NCI-H2107 (cell line): ENCODE measurements at places on chromosomes 4 and X.

GRCh38 chr4:135015771-135016170 is 814.2 kb upstream of the PABPC4L start:
- DNase-seq, result no peak

DNA sequence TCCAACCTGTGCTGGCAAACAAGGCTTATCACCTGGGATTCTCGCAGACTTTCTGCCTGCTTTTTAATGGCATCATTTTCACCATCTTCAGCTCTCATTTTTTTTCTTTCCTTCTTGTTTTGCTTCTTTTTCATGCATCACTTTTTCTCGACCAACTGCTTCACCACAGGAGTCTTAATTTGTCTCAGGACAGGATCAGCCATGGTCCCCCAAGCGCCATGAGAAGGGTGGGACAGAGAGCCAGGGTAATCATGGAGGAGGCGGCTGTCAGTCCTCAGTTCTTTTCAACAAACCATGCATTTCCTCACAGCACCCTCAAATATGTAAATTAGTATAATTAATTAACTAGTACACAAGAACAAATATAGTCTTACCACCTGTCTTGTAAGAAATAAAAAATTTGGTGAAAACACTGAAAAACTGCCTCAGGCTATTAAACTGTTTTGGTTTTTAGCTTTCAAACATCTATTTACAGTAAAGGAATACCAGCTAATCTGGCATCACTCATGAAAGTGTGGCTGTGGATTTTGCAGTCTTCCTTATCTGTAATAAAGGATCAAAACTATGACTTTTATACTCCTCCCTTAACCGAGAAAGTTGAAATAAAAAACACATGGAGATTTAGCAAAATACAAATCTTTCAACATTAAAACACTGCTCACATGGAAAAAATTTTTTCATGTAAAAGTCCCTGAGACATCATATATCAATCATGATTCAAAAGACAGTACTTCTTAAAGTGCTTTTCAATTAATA is 19.1 kb downstream of the EIF4E start:
- no peak for DNase-seq

DNA sequence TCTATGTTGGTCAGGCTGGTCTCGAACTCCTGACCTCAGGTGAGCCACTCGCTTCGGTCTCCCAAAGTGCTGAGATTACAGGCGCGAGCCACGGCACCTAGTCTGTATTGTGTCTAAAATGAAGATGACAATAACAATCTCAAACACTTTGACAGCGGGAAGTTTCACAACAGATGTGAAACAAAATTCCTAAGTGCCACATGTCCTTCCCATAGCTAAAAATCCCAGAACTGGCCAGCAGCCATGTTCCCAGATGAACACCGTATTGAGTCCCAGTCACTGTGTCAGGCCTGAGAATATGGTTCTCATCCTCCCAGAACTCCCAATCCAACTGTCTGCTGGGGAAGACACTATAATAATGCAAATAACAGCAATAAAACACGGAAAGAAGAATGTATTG is 16.4 kb upstream of the KLHL8 start:
- DNase-seq, result no peak

DNA sequence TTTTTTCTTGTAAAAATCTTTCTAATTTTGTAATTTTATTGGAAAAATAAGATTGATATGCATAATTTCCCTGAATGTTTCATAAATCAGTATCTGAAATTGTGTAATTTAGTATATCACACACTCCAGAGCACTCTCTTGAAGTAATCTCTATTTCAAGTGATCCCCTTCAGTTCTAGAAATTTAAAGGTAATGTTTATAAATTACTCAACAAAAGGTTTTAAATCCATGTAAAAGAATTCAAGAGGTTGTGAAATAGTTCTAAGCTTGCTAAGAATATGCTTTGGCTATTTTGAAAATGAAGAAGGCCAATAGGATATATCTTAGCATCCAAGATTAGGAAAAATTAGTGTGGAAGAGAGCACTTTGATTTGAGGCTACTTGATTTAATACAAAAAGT is 28.2 kb downstream of the SMARCAD1 start:
- DNase-seq, result no peak

GRCh38 chrX:84189125-84189524 is 1.1 kb upstream of the RPS6KA6 start:
- no peak for DNase-seq

DNA sequence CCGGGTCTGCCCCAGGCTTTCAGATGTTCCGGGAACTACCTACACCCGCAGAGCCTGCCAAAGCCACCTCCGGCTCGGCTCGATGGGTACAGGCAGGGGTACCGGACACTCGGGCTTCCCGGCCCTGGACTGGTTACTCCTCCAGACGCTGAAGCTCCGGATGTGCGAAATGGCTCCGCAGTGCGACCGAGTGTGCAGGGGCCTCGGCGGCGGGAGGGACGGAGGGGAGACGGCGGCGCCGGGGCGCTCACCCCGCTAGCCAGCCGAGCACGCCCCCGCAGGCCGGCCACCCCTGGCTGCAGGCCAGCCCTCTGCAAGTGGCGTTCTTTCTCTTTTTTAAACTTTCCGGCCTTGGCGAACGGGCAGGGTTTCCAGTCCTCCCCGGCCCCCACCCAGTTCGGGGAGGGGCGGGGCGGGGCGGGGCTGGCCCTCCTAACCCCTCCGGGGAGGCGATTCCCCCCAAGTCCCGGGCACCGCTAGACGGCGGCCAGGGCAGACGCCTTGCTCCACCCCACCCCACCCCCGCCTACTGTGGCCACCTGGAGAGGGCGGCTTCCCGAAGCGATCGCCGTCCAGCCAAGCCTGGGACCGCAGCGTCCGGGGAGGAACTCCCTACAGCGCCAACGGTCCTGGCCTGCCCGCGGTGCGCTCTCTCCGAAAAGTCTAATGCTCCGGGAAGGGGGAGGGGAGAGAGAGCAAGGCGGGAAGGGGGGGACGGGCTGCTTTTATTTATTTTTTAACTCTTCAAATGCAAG is 7.5 kb downstream of the BCOR start:
- DNase-seq, result no peak

DNA sequence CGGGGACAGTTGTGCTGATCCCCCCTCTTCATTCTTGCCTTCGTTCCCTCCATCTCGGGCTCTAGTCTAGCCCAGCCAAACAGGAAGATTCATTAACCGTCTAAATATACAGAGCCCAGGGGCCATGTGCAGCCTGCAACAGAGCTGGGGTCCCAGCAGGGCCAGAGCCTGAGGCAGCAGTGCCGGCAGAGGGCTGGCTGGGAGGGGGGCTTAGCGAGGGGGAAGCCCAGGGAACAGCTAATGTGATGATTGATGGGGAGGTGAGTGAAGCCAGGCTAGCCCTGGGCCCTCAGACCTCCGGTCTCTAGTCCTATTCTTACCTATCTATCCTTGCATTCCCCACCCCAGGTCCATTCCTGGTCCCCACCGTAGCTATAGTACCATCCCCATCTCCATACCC is 22.3 kb downstream of the EFNB1 start:
- no peak for DNase-seq

GRCh38 chrX:34365471-34365870 is 233.4 kb upstream of the FAM47A start:
- no peak for DNase-seq

DNA sequence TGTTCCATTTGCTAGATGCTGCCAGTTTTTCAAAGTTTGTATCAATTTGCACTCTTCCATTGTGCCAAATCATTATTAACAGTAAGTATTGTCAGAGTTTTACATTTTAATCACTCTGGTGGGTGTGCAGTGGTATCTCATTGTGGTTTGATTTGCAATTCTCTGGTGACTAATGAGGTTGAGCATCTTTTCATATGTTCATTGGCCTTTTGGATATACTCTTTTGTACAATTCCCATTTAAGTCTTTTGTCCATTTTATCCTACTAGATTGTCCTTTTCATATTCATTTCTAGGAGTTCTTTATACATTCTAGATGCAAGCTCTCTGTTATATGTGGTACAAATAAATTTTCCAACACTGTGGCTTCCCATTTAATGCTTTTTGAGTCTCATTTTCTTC is 17.4 kb upstream of the ARHGAP36 start:
- no peak for DNase-seq

GRCh38 chr4:65391382-65391781 is 278.9 kb downstream of the EPHA5 start:
- DNase-seq, result peak; percentile 0

GRCh38 chr4:83387012-83387411 is 52.4 kb upstream of the HPSE start:
- DNase-seq, result no peak

DNA sequence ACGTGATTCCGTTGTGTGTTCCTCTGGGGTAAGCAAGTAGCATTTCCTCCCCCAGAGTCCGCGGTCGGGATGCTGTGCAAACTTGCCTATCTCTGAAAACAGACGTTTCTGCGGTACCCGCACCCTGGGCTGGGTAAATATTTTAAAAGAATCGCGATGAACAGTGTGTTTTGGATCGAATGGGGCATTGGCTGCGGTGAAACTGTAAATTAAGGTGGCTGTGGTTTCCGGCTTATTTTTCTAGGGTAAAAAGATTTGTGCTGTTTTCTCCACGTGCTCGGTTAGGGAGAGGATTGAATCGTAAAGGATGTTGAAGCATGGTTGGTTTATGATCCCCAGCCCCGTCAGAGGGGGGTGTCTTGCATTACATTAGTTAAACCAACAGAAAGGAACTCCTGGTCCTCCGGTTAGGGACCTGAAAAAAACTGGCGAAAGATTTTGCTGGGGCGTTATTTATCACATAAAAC is 1.2 kb downstream of the HHIP start:
- no peak for DNase-seq

- DNase-seq, result no peak
Observed at GRCh38 chr4:76803522-76803921, 94.4 kb downstream of the SOWAHB start.

DNA sequence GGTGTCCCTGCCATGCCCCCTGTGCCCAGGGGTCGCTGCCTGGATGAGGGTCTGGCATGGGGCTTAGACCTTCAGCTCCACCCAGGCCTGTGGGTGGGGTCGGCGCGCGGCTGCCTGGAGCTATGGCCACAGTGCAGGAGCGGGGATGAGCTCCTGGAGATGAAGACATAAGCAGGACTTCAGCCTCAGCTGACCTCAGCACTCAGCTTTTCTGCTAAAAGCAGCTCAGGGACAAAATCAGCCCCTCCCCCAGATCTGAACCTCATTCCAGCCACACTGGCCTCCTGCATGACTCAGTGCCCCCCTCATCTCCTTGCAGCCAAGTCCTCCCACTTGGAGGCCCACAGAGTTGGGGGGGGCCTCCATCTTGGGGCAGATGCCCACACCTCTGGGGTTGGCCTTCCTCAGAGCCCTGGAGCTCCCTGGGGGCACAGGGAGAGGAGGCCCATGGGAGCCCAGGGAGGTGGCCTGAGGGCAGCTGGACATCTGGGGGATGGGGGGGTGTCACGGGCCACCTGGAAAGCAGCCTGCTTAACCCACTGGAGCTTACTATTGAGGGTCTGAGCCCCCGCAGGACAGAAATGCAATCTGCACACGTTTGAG is 19.4 kb upstream of the CPLX1 start:
- no peak for DNase-seq

DNA sequence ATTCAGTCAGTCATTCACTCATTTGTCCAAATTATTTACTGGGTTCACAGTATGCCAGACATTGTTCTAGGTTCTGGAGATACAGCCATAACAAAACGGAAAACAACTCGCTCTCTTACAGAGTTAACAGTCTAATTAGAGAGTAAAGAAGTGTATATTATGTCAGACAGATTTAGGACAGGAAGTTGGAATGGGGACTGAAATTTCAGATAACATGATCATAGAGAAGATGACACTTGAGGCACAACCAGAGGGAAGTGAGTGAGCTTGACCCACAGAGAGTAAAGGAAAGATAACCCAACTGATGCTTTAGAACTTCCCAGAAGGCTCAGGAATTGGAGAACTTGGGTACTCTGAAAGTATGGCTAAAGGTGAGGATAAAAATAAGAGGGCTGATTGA is 139.4 kb downstream of the ZAR1 start:
- no peak for DNase-seq

DNA sequence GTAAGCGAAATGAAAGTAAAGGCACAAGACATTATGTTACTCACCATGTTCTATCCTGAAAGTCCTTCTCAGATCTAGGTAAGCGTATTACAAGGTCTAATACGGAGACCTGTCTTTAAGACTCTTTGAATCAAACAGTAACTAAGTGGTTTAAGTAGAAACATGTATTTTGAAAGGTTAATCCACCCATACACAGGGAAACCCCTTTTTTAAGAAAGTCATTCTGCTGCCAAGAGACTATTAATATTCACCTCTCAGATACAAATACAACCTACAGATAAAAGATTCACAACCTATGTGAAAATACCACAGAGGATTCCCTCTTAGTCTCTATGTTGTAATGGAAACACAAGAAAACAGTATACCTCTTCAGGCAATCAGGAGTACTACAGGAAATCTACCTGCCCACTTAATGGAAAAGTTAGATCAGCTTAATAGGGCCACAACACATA is 63.2 kb upstream of the TNIP3 start:
- no peak for DNase-seq

GRCh38 chr4:24476282-24476681 is 108.1 kb downstream of the DHX15 start:
- DNase-seq, result no peak

DNA sequence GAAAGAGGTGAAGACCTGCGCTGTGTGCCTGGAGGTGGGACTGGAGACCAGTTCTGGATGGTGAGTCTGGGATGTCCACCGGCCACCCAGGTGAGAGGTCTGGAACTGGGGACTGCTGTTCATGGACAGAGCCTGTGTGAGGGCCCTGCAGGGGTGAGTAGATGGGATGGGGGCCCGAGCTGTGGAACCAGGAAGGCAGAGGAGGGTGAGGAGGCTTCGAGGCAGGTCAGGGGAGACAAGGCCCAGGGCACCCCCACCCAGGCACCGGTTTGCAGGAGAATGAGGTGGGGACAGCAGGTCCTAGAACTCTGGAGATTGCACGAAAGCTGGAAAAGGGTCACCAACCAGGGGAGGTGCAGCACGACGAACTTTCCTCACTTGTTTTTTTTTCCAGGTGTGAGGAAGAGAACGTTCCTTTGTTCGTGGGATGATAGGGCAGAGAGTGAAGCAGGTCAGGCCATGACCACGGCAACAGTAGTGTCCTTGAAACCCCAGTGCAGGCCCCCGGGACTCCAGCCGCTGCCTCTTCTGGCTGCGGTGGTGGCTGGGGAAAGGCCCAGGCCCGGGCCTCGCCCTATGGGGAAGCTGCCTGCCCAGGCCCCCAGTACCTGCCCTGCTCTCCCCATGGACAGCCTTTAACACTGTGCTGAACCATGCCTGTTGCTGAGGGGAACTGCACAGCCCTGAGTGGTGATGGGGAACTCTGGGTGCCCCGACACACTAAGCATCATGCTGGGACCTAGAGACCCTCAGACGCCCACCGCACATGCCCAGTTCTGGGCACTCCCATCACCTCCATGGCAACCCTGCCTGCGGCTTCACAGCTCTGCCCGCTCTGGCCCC is 22.9 kb downstream of the TNIP2 start:
- DNase-seq, result no peak

GRCh38 chrX:104833401-104833800 is 267.4 kb downstream of the IL1RAPL2 start:
- DNase-seq, result no peak

DNA sequence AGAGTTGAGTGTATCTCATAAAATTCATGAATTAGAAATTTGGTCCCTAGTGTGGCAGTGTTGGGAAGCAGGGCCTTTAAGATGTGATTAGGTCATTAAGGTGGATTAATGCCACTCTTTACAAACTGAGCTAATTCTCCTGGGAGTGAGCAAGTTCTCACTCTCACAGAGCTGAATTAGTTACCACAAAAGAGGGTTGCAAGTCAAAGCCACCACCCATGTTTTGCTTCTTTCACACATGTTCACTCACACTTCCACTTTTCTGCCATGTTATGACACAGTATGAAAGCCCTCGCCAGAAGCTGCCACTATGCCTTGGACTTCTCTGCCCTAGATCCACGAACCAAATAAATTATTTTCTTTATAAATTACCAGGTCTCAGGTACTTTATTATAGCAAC is 332.1 kb downstream of the ARAP2 start:
- DNase-seq, result no peak

- no peak for DNase-seq
Observed at GRCh38 chrX:68989865-68990606, 161.2 kb downstream of the EFNB1 start.
